ENCODE measurements at places on chromosomes 16 and 17.
A peak's percentile ranks its signal among the peaks of the same experiment; 100 is the strongest.

DNA sequence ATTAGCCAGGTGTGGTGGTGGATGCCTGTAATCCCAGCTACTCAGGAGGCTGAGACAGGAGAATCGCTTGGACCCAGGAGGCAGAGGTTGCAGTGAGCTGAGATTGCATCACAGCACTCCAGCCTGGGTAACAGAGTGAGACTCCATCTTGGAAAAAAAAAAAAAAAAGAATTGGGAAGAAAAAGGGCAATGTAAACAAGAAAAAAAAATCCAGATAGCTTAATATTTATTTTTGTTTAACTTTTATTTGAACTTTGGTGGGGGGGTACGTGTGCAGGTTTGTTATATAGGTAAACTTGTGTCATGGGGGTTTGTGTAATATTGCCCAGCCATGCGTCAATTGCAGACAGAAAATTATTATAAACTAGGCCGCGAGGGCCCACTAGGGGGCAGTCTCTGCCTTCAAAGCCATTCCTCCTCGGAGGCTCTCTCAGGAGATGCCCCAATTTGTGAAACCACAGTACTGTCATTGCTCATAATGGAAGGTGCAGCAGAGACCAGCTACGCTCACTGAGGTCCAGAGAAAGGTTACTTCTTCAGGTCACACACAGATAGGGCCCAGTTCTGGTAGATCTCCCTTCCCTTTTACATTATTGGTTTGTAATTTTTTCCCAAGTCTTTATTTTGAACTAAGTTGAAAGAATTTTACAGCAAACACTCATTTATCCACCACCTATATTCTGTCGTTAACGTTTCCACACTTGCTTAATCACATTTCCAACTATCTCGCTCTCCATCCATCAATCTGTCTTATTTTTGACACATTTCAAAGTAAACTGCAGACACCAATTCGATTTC, 206.2 kb downstream of the PRKCB start:
- peak; percentile 32 for DNase-seq

DNA sequence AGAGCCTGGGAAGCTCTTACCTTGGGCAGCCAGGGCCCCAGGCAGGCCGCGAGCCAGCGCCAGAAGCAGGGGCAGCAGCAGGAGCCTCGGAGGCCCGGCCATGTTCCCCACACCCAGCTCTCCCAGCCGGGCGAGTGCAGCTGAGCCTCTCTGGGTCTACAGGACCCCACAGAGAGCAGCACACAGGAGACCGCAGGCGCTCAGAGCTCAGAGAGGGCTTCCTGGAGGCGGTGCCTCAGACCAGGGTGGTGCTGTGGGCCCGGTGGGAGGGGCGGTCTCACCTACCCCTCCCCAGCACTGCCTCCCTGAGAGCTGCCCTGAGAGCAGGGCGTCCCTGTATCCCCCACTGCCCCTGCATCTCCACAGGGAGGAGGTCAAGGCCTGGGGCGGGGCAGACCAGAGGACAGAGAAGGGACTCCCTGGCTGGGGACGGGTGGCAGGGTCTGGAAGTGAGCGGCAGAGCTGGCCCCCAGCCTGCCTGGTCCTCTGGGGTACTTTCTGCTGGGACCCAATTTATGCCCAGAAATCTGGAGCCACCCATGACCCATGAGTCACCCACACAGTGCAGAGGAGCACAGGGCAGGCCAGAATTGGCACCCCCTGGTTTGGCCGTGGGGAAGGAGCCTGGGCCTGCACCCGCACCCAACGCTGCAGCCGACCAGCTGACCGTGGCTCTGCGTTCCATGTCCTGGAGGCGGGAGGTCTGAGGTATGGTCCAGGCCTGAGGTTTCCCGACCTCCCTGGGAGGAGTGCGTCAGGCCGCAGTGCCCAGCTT, at the start of gene CD7:
CD7 (minus strand) TSS at position 215 of the 775 bp plus-strand sequence; CDS start at position 102, 113 bp downstream.
- DNase-seq, result no peak

- no peak for DNase-seq
These were observed 42.0 kb upstream of the ACSF3 start for GRCh38 chr16:89051521-89052166.

GRCh38 chr16:51473091-51473490, 322.0 kb upstream of the SALL1 start:
- no peak for DNase-seq

DNA sequence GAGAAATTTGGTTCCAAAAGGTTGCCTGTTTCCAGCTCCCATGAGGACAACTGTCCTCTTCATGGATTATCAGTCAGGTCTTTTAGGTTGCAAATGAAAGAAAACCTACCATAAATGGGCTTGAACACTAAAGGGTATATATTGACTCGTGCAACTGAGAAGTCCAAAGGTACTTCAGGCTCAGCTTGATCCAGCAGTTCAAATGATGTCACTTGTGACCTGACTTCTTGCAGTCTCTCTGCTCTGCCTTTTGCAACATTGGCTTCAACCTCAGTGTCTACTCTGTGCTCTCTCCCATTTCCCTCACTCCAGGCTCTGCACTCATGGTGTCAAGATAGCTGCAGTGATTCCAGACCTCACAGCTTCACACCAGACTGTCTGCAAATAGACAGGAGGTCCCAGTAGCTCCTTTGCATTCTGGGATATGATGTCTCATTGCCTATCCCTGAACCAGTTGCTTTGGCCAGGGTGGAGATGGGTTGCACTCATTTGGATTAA, 5.5 kb upstream of the CALB2 start:
- no peak for DNase-seq

DNA sequence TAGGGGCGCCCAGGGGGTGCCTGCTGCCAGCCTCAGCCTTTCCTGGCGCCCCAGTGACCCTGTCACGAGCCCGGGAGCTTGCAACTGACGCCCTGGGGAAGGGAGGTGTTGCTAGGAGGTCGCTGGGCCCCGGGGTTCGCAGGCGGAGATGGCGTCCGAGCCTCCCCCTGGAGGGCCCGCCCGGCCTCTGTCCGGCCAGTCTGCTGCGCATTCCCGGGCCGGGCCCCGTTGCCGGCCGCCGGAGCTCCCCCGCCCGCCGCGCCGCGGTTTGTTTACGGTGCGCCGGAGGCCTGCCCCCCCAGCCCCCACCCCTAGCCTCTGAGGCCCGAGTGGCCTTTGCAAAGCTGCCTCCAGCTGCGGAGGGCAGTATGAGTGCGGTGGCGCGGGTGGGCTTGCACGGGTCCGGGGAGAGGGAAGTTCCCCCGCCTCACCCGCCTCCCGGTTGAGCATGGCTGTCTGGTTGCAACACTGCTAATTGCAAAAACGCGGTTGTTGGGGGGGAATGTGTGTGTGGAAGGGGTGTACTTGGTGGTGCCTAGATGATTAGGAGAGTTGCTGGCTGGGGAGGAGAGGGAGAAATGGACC, 514 bp downstream of the THRA start:
- peak; percentile 42 for DNase-seq

DNA sequence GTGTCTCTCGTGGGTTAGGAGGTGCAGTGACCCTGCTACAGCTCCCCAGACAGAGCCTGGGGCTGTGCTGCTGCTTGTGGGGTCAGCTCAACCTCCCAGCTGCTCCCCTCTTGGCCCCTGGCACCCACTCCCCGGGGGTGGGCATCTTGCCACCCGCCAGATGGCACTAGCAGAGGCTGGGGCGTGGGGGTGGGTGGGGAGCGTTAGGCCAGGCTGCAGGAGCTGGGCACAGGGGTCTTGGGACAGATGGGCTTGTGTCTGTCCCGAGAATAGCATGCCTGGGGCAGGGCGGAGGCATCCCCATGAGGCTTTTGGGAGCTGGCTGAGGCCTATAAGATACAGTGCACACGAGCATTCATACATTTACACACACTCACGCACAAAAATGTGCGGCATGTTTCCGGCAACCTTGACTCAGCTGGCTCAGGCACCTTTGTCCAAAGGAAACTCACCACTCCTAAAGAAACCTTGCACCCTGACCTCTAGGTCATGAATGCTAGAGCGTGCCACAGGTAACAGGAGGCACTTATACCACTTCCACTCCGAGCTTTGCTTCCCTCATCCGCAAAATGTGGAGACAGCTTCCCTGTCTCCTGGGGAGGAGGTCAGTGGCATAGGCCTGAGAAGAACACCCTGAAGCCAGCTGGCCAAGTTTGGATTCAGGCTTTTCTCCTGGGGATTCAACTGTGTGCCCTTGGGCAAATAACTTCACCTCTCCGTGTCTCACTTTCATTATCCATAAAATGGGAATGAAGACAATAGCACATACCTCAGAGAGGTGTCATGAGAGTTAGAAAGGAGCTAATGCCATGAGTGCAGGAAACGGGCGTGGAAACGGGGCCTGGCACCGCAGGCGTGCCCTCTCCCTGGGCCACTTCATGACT, 78.9 kb upstream of the LHX1 start:
- DNase-seq, result no peak

GRCh38 chr16:63749276-63749675, 1372.6 kb downstream of the CDH11 start:
- no peak for DNase-seq

GRCh38 chr17:38507436-38507835, 79.2 kb downstream of the ARHGAP23 start:
- no peak for DNase-seq

- DNase-seq, result no peak
These were observed 298.3 kb downstream of the CDH11 start for GRCh38 chr16:64823481-64824075.

DNA sequence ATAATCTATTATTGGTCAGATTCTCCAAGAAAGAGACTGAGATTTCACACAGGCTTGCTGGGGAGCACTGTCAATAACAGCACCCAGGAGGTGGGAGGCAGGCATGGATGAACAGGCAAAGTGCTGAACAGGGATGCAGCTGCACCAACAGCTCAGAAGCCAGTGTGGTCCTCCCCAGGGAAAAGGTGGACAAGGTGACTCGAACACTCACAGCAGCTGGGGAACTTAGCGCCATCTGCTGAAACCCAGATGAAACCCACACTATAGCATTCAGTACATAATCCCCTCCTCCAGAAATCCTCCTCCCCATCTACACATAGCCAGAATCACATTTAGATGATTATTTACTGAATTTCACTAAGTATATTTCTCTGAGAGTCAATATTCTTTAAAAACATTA, 255.2 kb upstream of the WSB1 start:
- peak; percentile 24 for DNase-seq

DNA sequence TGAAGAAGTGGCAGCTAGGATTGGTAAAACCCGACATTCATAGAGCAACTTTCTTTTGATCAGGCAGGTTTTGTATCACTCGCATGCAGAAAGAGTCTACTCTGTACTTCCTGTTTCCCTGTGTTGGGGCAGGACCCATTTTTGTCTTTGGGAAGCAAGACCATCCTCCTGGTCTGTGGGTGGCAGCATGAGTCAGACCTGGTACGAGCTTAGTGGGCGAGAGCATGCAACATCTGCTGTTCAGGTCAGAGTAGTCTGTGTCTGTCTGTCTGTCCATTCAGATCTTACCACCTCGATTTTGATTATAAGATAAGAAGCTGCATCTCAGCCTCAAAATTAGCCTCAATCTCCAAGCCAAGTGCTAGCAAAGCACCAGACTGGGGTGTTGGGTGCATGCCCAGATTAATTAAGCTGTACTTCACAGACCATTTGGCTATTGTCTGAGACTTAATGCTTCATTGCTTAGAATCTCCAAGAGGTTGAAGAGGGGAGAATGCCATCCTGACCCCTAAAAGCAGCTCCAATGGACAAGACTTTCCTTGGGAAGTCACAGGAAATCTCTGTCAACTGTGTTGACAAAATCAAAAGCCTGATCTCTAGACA, 110.9 kb downstream of the XYLT1 start:
- DNase-seq, result peak; percentile 20

DNA sequence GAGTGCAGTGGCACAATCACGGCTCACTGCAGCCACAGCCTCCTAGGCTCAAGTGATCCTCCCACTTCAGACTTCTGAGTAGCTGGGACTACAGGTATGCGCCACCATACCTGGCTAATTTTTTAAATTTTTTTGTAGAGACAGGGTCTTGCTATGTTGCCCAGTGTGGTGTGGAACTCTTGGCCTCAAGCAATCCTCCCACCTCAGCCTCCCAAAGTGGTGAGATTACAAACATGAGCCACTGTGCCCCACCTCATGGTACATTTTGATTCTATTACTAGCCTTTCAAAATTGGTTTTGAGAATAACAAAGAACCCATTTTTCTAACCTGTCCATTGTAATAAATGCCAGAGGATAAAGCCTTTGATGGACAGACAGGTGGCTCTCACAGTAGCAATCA, 1.4 kb downstream of the CCDC43 start:
- DNase-seq, result no peak

DNA sequence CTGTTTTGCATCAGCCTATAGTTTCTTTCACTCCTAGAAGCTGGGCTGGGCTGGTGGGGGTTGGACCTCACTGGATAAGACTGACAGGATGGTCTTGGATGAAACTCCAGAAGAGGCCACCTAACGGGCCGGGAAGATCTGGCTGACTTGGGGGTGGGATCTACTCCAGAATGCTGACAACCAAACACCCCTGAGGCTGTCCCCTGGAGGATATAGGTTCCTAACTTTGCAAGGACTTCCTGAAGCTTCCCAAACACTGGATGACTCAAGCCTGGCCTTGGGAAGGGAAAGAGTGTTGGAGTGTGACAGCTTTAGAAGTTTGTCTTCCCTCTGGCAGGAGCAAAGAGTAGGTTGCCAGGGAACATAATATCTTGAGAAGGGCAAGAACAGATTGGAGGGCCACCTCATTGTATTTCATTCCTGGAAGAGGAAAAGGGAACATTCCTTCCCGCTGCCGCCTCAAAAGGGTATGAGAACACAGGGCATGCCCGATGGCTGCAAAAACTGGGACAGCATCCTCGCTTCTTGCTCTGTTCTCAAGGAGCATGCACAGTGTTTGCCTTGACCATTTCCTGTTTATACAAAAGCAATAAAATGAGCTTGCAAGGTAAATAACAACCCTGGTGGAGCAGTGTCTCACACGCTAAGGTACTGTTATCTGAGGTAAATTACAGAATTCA, 6.8 kb upstream of the CYB5B start:
- no peak for DNase-seq

- no peak for DNase-seq
These were observed 723.4 kb downstream of the MAF start for GRCh38 chr16:78877114-78877655.

GRCh38 chr16:85570735-85571562, 42.2 kb upstream of the GSE1 start:
- peak; percentile 86 for DNase-seq

- no peak for DNase-seq
These were observed 17.5 kb downstream of the ABCA9 start for GRCh38 chr17:69043098-69043734.

DNA sequence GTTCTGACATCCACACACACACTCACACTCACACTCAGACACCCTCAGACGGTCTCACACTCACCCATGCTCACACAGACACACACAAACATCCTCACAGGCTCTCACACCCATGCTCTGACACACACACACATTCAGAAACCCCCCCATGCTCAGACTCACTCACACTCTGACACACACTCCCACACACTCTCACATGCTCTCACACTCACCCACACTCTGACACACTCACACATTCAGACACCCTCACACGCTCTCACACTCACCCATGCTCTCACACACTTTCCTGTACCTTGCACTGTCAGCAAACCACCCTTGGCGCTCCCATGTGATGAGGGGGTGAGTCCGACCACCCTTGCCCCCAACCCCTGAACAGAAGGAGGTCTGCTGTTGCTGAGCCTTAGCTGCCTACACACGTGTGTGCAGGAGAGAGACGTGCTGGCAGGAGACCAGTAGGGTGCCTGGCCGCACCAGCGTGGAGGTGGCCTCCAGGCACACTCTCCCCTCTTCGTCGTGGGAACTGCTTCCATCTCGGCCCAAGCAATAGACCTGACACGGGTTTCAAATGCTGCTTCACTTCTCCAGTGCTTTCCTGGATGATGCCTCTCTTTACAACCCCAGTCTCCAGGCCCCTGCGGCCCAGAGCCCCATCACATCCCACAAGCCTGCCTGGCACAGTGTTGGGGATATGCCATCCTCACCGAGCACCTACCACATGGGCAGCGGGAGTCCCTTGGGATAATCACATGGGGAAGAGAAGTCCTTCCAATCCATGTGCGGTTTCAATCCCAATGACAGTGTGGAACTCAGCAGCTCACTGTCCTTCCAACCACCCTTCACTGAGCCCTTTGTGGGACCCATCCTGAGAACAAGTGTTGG, 267.8 kb upstream of the FOXF1 start:
- DNase-seq, result no peak
